ENCODE measurements at places on chromosomes 13 and 19.

GRCh38 chr19:472005-472858 lies 11.4 kb upstream of the SHC2 start:
- no peak for DNase-seq

- no peak for DNase-seq
These were observed 239.7 kb upstream of the MAB21L1 start for GRCh38 chr13:35716186-35716585.

DNA sequence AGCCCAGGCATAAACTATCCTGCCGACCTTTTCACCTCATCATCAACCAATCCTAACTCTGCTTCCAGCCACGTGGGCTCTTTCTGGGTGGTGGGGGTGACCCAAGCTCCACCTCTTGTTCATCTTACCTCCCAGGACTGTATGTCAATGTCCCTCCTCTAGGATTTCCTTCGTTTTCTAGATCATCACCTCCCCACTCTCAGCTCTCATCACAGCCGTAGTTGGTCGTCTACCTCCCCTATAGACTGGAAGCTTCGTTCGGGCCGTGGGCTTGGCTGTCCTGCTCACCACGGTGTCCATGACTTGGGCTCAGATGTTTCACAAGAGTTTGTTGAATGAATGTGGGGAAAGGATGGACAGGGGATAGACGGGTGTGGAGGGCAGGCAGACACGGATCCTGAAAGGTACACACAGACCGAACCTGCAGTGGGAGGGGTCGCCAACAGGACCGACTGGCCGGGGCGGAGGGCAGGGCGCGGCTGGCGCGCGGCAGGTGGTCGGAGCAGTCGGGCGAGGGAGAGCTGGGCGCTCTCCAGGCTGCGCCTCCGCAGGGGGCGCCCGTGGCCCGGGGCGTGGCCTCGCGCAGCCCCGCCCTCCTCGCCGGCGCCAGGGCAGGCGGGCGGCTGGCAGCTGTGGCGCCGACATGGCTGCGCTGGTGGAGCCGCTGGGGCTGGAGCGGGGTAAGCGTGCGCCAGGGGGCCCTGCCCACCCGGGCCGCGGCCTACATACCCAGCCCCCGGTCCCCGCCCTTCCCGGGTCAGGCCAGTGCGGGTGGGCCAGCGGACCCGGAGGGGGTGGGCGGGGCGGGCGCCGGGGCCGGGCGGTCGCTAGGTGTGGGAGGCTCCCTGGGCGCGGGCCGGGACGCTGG lies at the start of gene LIN7B:
LIN7B (plus strand) TSS at position 609 of the 868 bp plus-strand sequence; CDS start at position 644, 35 bp downstream.
- peak; percentile 62 for DNase-seq

DNA sequence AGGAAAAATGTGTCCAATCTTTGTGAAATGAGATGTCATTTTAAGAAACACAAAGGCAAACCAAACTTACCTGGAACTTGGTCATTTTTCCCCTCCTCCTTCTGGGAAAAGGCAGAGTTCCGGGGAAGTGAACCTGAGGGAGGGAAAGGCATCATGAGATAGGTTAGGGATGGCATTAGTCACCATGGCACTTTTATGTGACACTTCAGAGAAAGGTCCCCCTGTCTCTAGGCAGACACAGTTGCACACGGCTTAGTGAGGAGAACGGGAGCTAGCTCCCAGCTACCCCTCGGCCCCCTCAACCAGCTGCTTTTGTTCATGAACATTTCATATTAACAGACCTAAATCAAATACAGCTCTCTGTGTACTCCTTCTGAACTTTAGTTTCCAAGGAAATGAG lies 1.5 kb downstream of the ZNF235 start:
- DNase-seq: no peak

DNA sequence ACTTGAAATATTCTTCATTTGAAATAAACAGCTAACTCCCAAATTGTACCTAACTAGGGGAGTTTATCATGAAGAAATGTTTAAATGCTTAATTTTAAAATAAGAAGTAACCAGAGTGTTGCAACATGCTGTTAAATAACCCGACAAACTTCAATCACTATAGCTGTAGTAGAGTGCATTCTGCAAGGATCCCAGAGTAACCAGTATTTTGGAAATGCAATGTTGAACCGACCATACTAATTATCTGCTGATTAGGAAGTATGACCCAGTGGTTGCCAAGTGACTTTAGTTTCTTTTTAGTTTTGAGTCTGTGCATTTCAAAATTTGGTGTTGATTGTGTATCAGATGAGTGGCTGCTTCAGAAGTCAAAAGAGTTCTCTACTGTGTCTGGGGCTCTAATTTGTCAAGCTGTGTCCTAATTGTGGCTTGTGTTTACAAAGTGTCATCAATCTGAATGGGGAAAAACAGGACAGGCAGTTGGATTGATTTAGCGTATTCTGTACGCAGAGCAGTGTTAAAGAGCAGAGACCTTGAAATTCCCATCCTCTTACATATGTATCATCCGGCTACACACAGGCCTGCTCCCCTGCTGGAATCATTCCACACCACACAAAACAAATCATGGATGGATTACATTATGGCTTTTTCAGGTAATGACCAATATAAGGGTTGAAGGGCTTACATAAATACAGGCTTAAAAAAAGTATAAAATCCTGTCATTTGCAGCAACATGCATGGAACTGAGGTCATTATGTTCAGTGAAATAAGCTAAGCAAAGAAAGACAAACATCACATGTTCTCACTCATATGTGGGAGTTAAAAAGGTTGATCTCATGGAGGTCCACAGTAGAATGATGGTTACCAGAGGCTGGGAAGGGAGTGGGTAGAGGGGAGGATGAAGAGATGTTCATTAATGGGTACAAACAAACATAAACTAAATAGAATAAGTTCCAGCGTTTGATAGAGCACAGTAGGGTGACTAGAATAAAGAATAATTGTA lies 351.5 kb downstream of the KLF12 start:
- no peak for DNase-seq

DNA sequence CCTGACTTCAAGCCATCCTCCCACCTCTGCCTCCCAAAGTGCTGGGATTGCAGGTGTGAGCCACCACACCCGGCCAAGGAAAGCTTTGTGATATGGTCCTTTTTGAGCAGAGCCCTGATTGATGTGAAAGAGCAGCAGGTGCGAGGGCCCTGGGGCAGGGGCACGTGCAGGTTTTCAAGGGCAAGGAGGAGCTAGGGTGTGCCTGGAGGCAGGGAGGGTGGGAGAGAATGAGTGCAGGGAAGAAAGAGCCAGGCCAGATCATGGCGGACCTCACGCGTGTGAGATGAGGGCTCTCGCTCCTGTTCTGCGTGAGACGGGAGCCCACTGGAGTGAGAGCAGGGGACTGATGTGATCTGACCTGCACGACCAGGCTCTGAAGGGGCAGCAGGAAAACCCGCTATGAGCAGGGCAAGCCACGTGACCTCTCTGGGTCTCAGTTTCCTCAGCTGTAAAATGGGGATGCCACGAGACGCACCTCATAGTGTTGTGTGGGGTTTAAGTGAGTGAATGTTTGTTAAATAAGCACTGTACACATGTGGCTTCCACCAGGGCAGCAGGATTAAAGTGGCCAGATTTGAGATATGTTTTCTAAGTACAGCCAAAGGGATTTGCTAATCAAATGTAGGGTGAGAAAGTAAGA lies 25.8 kb downstream of the FAAP24 start:
- no peak for DNase-seq

DNA sequence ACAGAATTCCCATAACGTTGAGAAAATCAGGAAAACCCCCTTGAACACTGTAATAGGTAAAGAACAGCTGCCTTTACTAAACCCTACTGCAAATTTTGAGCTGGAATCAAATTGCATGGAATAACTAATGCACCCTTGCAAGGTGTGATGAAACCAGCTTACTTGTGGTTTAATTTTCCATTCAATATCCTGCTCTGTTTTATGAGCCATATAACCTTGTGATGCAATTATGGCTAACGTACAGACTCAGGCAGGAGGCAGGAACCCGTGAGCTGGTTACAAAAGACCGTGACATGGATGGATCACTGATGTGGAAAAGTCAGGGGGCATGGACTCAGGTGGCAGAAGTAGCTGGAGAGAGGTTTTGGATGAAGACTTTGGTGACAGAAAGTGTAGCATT lies 438.6 kb downstream of the COG6 start:
- no peak for DNase-seq

GRCh38 chr19:1088416-1089010 lies 6.7 kb downstream of the POLR2E start:
- DNase-seq: no peak

- DNase-seq: no peak
These were observed 6.7 kb downstream of the SIGLEC11 start for GRCh38 chr19:49954092-49954829.

GRCh38 chr13:107649079-107649478 lies 566.3 kb downstream of the LIG4 start:
- no peak for DNase-seq

DNA sequence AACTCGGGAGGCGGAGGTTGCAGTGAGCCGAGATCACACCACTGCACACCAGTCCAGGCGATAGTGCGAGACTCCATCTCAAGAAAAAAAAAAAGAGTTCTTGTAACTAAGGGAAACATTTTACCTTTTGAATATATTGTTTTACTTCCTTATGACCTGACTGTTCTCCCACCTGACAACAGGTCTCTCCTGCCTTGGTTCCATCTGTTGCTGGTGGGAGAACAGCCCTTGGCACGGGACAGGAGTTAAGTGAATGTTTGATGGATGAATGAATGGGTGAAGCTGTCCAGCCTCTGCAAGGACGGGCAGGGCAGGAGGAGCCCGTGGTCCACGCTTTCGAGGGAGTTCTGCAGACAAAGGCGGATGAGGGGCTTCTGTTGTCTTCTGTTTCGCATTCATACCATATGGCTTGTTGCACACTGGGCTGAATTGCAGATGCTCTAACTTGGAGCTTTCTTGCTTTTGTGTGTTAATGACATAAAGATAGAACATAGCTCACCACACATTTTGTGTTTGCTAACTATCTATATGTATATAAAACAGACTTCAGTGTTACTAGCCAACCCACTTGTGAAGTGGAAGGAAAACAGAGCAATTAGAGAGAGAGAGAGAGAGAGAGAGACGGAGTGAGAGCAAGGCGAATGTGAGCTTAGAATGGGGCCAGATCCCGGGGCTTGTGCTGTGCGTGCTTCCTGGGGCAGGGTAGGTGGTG lies 16.2 kb upstream of the CCNE1 start:
- no peak for DNase-seq

- no peak for DNase-seq
These were observed 833.0 kb downstream of the PCDH9 start for GRCh38 chr13:66397133-66397532.

- DNase-seq: no peak
These were observed 150.7 kb downstream of the FOXO1 start for GRCh38 chr13:40515702-40516101.

GRCh38 chr13:21537105-21537504 lies 66.9 kb downstream of the MICU2 start:
- DNase-seq: no peak

DNA sequence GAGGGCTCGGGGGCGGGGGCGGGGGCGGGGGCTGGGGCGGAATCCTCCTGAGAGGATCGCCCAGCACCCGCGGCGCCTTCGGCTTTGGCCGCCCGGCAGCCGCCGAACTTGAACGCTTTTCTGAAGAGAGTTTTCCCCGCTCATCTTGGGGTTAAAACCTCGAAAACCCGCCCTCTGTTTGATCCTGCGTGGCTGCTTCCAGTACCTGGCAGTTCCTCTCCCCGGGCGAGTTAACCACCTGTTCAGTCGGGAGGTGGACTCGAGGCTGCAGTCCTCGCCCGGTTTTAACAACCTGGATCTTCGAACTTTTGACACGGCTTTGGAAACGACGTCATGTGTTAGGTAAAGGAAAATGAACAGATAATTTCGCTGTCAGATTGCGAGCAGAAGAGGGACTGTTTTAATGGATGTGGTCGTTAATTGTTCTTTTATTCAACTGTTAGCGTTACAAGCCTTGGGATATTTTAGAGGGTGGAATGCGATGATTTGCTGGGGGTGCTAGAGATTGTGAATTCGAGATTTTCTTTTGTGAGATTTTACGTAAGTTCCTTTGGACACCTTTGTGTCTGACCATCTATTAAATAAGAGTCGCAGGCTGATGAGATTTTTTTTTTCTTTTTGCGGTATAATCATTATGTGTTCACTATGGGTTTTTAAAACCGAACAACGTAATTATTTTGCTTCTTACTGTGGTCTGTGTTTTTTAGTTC lies 1.0 kb downstream of the FNDC3A start:
- no peak for DNase-seq

GRCh38 chr13:42660333-42660965 lies 86.5 kb downstream of the TNFSF11 start:
- no peak for DNase-seq

DNA sequence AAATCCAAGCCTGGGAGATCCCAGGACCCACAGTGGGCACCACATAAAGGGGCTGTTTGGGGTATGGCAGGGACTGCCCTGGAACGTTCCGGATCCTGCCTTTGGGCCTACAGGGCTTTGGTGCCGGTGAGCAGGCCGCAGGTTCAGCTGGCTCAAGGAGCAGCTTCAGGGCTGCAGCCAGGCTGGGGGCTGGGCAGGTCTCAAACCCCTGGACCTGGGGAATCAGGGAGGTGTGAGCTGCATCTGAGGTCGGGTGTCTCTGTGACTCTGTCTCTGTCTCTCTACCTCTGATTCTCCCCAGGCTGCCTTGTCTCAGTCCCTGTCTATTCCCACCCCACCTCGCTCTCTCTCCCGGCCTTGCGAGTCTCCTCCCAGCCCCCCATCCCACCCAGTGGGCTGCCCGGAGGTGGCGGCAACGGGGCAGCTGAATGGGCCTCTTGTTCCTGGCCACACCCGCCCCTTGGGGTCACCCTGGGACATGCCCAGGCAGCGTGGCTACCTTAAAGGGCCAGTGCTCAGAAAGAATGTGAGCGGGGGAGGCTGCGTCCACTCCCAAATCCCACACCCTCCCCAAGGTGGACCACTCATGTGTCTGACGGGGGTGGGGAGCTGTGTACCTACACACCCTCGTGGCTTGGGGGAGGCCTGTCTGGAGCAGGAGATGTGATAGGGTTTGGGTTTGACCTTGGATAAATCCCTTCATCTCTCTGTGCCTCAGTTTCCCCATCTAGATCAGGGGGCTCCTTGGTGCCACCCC lies 31.1 kb downstream of the NFIC start:
- no peak for DNase-seq

- DNase-seq: no peak
These were observed 175.1 kb downstream of the NUFIP1 start for GRCh38 chr13:44814161-44814560.

- no peak for DNase-seq
These were observed 300.3 kb downstream of the GPC5 start for GRCh38 chr13:91698767-91699166.

GRCh38 chr13:19382111-19382510 lies 179.2 kb downstream of the TPTE2 start:
- no peak for DNase-seq

DNA sequence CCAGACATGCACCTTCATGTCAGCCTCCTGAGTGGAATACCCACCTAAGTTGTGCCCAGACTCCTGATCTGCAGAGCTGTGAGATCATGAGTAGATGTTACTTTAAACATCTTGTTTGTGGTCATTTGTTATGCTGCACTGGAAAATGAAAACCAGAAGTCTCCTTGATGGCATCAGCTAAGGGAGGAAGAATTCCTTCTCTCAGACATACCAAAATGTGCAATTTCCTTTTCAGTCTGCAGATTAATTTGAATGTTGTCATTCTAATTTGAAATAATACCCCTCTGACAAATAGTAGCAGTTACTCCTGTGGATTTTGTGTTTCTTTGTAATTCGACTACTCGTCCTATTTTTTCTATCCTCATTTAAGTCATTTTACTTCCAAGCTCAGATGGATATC lies 59.3 kb downstream of the ITGBL1 start:
- no peak for DNase-seq

- peak; percentile 55 for DNase-seq
These were observed 6.0 kb downstream of the RUVBL2 start for GRCh38 chr19:48999481-49000325.

Data from activated T-cell treated with anti-CD3 and anti-CD28 coated beads for 1 hour (primary cell).